ENCODE measurements at places on chromosomes 12 and 14.
A peak's percentile ranks its signal among the peaks of the same experiment; 100 is the strongest.

GRCh38 chr12:88781909-88782308 lies 201.6 kb upstream of the KITLG start:
- DNase-seq = no peak

- peak; percentile 71 for DNase-seq
Measured at GRCh38 chr14:34931206-34931605, 51.6 kb upstream of the SRP54 start.

- no peak for DNase-seq
Measured at GRCh38 chr12:124564232-124564958, 3.0 kb downstream of the NCOR2 start.

DNA sequence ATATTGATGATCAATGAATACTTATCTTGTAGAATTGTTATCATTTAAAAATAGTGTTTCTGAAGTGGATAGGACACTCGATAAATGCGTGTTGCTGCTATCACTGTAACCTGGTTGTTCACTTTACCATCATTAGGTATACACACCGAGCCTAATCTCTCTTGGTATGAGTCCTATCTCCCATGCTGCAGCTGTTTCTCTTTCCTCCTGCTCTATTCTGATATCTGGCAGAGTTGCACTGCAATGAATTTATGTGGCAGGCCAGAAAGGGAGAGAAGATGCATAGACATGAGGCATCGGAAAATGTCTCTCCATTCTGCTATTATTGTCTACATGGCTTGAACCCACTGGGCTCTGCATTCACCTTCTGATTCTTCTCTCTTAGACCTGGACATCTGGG lies 26.7 kb downstream of the KCNK10 start:
- no peak for DNase-seq

DNA sequence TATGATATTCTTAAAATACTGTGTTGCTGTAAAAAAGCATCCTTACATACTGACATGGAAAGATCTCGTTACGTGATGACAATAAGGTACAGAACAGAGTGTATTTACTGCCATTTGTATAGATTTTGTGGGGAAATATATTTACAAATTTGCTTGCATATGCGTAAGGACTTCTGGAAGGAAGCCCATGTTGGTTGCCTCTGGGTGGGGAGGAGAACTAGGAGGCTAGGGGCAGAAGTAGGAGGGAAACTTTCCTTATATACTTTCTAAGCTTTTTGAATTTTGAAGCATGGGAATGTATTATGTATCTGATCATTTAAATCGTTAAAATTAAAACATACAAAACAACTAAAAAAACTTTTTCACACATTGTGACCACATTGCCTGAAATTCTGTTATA lies 9.7 kb downstream of the MYO1A start:
- DNase-seq = no peak

GRCh38 chr14:71594821-71595220 lies 337.4 kb upstream of the RGS6 start:
- no peak for DNase-seq

GRCh38 chr12:114140576-114140975 lies 174.5 kb upstream of the RBM19 start:
- no peak for DNase-seq

- no peak for DNase-seq
Measured at GRCh38 chr12:104546575-104546974, 89.8 kb downstream of the CHST11 start.

Measured in T-helper 2 cell (primary cell).